ENCODE measurements at places on chromosomes 1 and 21.

DNA sequence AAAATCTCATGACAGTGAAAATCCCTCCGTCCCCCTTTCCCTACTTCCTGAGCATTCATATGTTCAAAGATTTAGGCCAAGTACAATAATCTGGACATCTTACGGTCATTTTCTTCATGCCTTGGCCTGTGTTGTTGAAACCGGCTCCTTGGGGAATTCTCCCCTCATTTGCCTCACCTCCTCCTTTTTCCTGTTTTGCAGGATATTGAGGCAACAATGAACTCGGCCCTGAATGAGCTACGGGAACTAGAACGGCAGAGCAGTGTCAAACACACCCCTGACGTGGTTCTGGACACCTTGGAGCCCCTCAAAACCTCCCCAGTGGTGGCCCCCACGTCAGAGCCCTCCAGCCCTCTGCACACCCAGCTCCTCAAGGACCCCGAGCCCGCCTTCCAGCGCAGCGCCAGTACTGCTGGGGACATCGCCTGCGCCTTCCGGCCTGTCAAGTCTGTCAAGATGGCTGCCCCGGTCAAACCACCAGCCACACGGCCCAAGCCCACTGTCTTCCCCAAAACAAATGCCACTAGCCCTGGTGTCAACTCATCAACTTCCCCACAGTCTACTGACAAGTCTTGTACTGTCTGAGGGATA, 9.3 kb upstream of the IKBKE start:
- DNase-seq, result no peak

- DNase-seq, result no peak
These were observed 11.3 kb downstream of the SPEN start for GRCh38 chr1:15858672-15859372.

DNA sequence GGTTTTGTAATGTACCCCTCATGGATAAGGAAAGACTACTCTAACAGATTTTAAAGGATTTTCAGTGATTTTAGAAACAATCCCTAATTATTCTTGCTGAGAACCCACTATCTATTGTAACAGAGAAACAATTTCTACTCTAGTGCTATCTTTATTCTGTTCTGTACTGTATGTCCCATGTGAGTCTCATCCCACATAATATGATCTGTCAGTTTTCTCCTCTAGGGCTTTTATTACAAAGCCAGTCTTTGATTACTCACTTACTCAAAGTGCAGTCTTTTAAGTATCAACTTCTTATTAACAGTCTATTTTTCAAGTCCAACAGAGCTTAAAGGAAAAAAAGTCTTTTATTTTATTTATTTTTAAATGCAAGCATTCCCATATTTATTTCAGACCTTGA, 54.8 kb downstream of the CTH start:
- no peak for DNase-seq

DNA sequence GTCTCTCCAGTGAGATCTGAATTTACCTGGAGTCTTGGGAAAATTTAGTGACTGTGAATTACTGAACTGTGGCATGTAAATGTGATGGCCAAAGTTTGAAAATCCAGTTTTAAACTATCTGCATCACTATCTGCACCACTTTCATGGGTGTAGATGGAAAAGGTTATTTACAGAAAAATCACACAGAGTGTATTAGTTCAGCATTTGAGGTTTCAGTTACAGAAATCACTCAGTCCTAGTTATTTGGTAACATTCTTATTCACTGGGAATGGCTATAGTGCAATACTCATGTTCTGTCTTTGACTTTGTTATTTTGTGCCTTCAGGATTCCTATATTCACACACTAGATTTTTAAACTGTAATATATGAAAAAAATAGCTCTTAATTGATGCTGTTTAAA, 60.6 kb upstream of the IFI44L start:
- DNase-seq, result no peak

GRCh38 chr1:93740601-93741031, 59.0 kb upstream of the BCAR3 start:
- DNase-seq, result no peak

DNA sequence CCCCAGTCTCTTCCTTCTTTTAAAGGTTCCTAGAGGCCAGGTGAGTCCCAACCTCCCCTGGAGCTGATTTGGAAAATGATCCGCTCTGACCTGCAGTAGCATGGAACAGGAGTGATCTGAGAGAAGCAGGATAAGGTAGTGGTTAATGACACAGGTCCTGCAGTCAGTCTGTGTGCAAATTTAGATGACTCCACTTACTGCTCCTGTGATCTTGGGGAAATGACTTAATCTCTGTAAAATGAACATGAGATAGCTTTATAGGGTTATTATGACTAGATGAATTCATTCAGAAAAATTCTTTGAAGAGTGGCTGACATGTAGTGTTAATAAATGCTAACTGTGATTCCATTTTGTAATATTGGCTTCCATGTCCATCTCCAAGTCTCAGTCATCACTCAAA, 374.9 kb upstream of the CAMK1G start:
- no peak for DNase-seq

DNA sequence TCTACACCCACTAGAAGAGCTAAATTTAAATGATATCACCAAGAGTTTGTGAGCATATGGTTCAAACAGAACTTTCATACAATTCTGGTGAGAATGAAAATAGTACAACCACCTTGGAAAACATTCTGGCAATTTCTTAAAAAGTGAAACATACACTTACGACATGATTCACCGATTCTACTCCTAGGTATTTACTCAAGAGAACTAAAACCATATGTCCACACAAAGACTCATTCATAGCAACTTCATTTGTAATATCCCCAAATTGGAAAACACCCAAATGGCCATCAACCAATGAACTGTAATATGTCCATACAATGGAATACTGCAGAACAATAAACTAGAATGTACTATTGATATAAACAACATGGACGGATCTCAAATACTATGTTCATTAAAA, 51.2 kb upstream of the ADAM30 start:
- no peak for DNase-seq

- no peak for DNase-seq
These were observed 4.1 kb upstream of the AGTRAP start for GRCh38 chr1:11731691-11732283.

DNA sequence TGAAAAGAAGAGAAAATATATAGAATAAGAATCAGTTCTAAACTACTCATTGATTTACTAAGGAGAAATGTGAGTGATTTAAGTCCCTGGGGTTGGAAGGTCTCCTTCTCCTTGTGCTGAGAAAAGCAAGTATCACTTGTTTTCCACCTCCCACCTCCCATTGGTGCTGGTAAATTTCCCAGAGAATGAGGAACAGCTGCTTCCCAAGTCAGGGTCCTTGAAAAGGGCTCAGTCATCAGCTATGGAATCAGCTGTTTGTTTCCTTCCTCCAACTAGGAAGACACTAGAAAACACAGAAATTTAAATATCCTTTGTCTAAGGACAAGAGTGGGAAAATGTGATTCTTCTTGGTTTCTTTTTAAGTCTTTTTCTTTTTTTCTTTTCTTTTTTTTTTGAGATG, 131.3 kb upstream of the C1orf21 start:
- no peak for DNase-seq

GRCh38 chr1:67850151-67850551, 16.9 kb upstream of the GNG12 start:
- no peak for DNase-seq

DNA sequence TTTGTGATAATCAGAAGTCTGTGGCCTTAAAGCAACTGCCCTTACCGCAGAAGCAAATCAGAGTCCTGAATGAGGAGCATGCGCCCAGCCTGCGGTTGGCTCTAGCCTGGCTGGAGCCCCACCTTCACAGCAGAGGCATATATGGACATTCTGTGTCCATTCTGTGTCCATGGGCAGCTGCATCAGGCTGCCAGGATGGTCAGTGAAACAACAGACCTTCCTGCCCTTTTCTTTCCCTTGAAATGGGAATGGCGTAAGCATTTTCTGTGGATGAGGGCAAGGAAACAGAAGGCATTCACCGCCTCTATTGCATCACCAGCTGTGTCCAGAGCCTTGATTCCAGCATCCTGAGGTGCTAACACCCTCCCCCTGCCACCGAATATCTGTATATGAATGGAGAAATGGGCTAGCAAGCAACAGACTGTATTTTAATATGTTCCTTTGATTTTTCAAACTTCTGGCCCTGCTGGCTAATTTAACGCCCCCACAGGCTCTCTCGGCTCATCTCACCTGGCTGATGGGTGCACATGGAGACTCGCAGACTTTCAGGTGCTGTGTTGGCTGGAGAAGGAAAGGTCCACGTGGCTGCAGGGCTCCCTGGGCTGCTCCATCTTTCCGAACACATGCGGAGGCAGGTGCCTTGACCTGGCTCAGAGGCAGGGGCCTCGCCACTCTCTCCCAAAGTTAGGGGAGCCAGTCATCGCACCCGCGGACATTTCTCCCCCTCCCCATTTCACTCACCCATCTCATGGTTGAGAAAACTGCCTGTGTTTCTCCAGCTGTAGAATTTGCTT, 159.2 kb downstream of the GALNT2 start:
- DNase-seq, result no peak

DNA sequence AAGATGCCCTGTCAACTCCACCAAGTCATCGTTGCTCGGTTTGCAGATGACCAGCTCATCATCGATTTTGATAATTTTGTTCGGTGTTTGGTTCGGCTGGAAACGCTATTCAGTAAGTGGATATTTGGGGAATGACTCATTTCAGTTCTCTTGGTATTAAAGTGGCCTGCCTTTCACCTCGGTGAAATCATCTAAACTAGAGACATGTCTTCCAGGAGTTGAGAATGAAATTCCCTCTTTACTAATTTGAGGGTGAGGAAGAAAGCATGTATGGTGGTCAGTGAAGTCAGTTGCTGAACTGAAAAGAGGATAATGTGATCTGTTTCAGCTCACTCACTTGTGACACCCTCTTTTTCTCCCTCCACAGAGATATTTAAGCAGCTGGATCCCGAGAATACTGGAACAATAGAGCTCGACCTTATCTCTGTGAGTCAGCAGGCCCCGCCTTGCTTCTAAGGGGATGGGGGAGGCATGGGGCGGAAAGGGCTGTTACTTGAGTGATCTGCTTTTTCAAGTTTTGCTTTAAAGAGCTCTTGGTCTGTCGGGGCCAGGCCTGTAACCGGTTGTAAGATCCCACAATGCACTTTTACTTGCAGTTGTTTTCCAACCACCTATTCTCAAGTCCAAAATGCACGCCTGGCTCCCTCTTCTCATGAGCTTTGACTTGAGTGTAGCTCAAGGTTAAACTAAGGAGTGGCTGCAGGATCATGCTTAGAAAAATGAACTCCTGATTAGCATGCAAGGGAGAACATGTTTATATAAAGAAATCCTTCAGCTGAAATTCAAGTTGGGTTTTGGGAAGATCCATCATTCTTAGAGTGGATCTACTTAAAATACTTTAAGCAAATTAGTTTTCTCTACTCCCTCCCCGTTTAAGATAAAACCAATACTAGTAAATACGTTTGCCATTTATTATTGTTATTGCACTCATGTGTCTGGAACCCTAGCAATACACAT, 59.8 kb downstream of the CAPN2 start:
- peak; percentile 49 for DNase-seq

DNA sequence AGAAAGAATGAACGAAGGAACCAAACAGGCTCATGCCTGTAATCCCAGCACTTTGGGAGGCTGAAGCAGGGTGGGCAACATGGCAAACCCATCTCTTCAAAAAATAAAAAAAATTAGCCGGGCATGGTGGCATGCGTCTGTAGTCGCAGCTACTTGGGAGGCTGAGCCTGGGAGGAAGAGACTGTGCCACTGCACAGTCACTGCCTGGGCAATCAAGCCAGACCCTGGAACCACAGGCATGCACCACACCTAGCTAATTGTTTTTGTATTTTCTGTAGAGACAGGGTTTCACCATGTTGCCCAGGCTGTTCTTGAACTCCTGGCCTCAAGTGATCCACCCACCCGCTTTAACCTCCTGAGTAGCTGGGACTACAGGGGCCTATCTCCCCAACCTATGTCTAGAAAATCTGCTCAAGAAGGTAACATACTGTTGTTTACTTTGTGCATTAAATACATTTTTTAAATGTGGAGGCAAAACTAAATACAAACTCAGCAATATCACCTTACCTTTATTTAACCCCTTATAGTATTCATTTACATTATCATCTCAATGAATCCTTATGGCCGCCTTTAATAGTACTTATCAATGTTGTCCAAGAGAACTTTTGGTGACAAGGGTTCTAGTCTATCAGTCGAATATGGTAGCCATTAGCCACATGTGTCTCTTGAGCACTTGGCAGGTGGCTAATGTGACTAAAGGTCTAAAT, 2.7 kb downstream of the KHDC4 start:
- peak; percentile 46 for DNase-seq

GRCh38 chr1:7540816-7541215, 230.3 kb upstream of the VAMP3 start:
- DNase-seq, result no peak

DNA sequence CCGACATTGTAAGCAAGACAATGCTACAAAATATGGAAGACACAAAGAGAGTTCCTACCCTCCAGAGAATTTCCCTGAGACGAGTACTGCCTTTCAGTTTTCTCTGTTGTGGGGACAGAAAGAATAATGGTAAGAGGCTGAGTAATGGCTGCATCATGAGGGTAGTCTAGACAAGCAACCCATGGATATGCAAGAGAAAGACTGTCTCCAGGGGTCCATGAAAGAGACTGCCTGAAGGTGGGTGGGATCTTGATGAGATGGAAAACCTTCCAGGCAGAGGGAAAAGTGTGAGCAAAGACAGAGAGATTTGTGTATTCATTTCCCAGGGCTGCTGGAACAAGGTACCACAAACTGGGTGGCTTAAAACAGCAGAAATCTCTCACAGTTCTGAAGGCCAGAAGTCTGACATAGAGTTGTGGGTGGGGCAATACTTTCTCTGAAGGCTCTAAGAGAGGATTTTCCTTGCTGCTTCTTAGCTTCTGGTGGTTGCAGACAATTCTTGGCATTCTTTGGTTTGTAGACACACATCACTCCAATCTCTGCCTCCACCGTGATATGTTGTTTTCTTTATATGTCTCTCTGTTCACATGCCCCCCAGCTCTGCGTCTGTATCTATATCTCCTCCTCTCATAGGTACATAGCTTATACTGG, 41.4 kb downstream of the ANP32E start:
- no peak for DNase-seq

- no peak for DNase-seq
These were observed 2.7 kb downstream of the SNAPIN start for GRCh38 chr1:153661111-153661708.

GRCh38 chr1:220703305-220703704, 13.1 kb downstream of the C1orf115 start:
- no peak for DNase-seq

DNA sequence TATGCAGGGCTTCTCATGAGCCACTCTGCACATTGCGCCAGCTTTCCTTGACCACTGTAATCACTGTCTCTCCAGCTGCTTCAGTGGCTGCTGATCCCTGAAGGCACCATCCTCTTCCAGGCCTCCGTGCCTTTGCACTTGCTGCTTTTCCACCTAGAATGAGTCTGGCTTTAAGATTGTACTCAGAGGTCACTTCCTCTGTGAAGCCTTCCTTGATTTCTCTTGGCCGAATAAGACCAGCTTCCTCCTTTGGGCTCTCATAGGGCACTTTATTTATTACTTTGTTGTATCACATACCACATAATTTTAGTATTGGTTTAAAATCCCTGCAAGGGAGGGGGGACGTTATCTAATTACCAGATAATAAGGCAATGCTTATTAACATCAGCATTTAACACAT, 10.6 kb downstream of the CACNA1E start:
- no peak for DNase-seq

GRCh38 chr1:108070662-108071061, 105.7 kb upstream of the VAV3 start:
- no peak for DNase-seq

Data from activated CD8-positive, alpha-beta memory T cell treated with anti-CD3 and anti-CD28 coated beads, Interleukin-2, amount 50 U/mL, for 48 hours (primary cell).